ENCODE measurements at places on chromosomes 5 and 9.
A peak's percentile ranks its signal among the peaks of the same experiment; 100 is the strongest.

- peak; percentile 43 for DNase-seq
Measured at GRCh38 chr9:115883467-115884329, 269.9 kb upstream of the PAPPA start.

GRCh38 chr9:73183428-73183827, 31.8 kb downstream of the ANXA1 start:
- no peak for DNase-seq

DNA sequence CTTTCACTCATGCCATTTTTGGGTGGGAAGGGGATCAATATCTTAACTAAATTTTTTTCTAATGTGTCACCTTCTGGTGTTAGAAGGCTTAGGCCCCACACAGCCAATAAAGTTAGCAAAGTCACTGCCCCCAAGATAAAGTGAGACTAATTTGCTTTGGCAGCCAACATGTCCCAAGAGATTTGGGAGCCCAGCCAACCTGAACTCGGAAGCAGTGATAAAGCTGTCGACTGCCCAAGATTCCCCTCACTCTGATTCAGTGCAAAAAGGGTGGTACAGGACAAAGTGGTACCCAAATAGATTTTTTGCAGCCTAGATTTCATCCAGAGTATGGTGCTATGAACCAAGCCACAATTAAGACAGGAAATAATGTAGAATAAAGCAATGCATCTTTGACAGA, 572.5 kb upstream of the ARRDC3 start:
- no peak for DNase-seq

DNA sequence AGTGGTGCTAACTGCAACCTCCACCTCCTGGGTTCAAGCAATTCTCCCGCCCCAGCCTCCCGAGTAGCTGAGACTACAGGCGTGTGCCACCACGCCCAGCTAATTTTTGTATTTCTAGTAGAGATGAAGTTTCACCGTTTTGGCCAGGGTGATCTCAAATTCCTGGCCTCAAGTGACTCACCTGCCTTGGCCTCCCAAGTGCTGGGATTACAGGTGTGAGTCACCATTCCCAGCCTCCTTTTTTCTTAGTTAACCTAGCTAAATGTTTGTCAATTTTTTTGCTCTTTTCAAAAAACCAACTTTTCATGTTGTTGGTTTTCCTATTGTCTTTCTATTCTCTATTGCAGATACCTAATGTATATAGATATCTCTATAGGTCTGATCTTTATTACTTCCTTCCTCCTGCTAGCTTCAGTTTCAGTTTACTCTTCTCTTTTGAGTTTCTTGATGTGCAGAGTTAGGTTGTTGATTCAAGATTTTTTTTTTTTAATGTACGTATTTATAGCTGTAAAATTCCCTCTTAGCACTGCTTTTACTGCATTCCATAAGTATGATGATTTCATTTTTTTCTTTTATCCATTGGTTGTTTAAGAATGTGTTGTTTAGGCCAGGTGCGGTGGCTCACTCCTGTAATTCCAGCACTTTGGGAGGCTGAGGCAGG, 32.9 kb downstream of the FGD3 start:
- DNase-seq, result no peak

DNA sequence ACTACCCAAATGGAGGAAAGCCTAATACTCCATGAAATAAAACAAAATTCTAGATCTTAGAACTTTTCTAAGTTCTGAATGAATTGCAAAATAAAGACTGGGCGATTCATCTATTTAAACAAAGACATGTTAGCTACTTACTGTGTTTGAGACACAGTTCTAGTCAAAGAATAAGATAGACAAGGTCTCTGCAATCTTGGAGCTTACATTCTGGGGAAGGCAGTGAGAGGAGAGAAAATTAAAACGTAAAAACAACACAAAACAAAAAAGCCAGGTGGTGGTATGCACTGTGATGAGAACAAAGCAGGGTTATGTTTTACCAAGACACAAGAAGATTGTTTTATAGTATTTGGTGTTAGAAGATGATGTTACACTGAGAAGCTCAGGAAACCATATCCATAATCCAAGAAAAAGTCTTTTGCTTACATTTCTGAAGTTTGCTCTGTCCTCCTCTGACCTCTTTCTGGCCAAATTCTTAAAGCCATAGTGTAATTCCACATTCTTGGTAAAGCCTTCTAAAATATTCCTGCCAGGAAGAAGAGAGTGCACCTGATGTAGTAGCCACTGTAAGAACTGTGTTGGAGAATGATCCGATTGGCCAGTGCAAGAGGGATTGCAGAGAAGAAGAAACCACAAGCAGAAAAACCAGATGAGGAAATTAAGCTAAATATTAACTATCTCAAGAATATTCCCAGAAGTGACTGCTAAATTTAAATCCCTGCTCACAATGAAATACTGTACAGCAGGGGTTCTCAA, 218.4 kb downstream of the PCSK1 start:
- no peak for DNase-seq

GRCh38 chr5:141373673-141374317, at the start of gene PCDHGA6:
Gene PCDHGA6 (plus strand): TSS chr5:141373891. CDS start chr5:141374084, 193 bp downstream.
- peak; percentile 30 for DNase-seq

- DNase-seq, result peak; percentile 67
Measured at GRCh38 chr9:36873247-36873875, 160.7 kb downstream of the PAX5 start.

DNA sequence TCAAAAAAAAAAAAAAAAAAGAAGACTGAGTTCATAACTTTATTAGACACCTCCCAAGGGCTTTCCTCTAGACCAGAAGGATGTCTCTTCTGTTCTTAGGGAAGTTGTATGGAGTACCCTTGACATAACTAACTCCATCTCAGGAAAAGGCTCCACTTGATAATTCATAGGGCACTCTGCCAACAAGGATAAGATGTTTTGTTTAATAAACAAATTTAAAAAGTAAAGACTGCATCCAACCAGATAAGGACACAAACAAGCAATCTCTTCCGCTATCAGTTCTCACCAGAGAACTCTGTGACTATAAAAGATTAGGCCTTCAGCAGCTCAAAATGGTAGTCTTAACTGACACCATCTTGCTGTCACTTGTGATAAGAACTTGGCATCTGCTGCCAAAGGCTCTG, 65.8 kb downstream of the SFXN1 start:
- DNase-seq, result no peak

- DNase-seq, result no peak
Measured at GRCh38 chr9:106066940-106067524, 372.7 kb downstream of the TMEM38B start.

DNA sequence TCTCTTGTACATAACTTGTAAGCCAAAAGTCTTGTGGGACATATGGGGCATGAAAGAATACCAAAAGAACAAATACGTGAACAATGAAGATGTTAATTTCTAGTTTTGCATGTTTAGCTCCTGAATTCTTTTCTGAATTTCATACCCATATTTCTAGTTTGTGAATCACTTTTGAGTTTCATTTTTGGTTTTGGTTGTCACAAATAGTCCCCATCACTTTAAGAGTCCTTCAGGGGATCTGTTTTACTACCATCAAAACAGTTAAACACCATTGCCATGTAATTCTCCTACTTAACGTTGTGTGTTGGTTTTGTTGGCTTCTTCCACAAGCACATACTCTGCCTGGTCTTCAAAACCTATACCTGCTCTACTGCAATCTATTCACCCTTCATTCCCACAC, 27.0 kb downstream of the VCAN start:
- no peak for DNase-seq
